ENCODE measurements at places on chromosomes 1 and 21.

- no peak for DNase-seq
Measured at GRCh38 chr1:56339786-56340465, 239.4 kb downstream of the PLPP3 start.

- no peak for DNase-seq
Measured at GRCh38 chr1:58143972-58144697, 402.4 kb downstream of the OMA1 start.

GRCh38 chr1:57179001-57179400 is 213.2 kb upstream of the C8B start:
- no peak for DNase-seq

DNA sequence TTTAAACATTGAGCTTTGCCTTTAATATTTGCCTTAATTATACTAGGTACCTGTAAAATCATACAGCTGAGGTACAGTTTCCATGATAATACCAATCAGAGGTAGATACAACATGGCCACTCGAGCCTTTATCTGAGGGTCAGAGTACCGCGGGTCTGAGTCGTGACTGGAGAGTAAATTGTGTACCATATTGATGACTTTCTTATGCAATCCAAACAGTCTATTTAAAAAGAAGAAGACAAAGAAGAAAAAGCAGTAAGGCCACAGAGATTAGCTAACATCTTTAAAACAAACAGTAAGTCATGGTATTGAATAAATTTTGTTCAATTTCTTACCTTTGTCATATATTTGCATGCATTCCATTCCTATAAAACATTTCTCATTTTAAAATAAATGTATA is 68.1 kb upstream of the ANGPTL3 start:
- DNase-seq: no peak

DNA sequence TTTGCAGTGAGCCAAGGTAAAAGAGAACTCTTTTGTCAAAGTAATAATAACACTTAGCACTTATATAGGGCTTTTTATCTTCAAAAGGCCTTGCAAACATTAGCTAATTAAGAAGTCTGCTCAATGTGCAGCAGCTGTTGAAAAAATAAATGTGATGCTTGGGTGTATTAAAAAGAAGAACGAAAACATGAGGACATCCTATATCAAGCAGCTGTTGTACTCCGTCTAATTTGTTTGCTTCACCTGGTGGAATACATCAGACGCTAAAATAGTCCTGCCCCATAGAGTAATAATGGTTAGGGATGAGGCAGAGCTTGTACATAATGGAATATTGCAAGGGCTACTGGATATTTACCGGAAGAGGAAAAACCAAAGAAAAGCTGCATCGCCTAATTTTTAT is 299.5 kb downstream of the ST6GALNAC3 start:
- no peak for DNase-seq

Data from T-helper 2 cell treated with Interferon-gamma antibody and Interleukin-4, amounts not matched to agents 5 μg/mL and 100 μg/mL, for 36 hours (primary cell).